ENCODE measurements at places on chromosomes 4 and X.

GRCh38 chr4:14917298-14917633, 85.0 kb upstream of the CPEB2 start:
- DNase-seq = no peak

DNA sequence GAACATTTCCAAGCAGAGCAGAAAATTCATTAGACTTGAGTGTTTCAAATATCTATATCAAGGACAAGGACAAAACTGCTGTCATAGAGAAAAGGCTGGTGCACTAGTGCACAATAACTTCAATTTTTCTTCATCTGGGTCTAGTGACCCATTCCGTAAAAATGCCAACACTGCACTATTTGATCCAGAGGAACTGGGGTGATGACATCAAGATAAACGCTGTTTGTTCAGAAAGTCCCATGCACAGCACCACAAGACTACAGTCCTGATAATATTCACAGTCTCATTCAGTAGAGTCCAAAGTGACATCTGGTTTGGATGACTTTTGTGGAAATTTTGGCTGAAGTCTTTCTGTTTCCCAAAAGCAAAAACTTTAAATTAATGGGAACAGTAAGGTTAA, 303.5 kb upstream of the GALNT7 start:
- DNase-seq = no peak

DNA sequence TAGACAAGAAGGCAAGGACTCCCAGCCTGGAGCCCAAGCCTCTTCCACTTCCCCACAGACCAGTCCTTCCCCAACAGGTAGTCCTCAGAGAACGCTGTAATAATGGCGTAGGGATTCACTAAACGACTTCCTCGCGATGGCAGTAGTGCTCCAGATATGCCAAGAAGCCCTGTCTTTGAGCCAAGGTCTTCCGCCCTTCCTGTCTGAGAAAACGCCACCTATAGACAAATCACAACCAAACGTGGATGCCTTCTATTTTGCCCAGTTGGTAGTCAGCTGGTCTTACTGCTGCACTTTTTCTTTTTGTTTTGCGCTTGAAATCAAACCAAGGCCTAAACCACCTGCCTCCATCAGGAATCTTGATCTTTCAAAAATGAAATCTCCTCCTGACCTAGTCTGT, 203.3 kb downstream of the OR13H1 start:
- DNase-seq = peak; percentile 81

- DNase-seq = peak; percentile 86
Measured at GRCh38 chrX:19682712-19683331, 167.5 kb upstream of the MAP3K15 start.

DNA sequence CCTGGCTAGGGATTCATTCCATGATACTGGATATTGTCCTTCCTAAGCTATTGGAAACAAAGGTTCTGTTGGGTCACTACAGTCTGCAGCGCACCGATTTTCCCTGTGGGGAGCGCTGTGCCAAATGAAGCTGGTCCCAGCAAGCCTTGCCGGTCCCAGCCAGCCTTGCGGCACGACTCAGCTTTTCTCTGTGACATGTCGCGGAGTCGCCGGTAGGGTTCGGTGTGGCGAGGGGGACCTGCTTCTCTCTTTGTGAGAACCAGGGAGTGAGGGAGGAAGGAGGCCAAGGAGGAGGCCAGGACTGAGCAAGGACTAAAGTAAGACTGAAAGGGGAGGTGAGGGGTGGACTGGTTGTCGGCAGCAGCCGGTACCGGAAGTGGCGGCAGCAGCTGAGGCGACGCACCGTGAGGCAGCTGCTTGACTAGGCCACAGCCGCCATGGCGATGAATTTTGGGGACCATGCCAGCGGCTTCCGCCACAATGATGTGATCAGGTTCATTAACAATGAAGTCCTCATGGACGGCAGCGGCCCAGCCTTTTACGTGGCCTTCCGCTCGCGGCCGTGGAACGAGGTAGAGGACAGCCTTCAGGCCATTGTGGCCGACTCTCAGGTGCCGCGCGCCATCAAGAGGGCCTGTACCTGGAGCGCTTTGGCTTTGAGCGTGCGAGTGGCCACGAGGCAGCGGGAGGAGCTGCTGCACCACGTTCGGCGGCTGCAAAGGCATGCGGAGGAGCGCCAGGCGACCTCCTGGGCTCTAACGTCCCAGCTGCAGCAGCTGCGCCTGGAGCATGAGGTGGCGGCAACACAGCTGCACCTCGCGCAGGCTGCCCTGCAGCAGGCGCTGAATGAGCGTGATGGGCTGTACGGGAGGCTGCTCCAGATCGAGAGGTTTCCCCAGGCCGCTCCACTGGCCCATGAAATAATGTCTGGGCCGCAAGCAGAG, at the start of gene TEX13D:
Gene TEX13D, plus strand, starts transcription at position 180 of the 944 bp plus-strand sequence. Its CDS starts 258 bp downstream, at position 438.
- DNase-seq = no peak

- no peak for DNase-seq
Measured at GRCh38 chr4:155734065-155734464, 24.8 kb upstream of the GUCY1B1 start.

DNA sequence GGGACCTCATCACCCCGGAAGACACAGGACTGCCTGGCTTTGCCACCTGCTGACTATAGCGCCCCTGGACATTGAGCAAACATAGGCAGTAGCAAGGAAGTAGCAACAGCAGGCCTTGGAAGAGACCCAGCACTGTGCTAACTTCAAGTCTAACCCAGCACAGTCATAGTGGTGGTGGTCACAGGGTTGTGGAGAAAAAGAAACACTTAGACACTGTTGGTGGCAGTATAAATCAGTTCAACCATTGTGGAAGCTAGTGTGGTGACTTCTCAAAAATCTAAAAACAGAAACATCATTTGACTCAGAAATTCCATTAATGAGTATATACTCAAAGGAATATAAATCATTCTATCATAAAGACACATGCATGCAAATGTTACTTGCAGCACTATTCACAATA, 874.0 kb upstream of the EPHA5 start:
- DNase-seq = no peak
